ENCODE measurements at places on chromosomes 3 and 15.

DNA sequence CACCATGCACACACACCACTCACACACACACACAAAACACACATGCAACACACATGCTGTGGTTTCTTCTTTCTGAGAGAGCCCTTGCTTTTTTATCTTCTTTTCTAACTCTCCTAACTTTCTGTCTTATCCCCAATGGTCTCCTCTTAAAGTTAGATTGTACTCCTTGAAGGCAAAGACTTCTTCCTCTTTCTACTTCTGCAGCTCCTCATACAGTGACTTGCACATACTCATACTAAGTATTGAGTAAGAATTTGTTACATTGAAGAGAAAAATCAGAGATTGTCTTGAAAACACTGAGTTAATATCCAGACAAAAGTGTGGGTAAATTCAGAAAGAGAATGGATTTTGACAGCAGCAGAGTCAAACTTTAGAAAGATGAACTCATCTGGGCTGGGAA lies 64.4 kb downstream of the GTPBP8 start:
- no peak for DNase-seq

DNA sequence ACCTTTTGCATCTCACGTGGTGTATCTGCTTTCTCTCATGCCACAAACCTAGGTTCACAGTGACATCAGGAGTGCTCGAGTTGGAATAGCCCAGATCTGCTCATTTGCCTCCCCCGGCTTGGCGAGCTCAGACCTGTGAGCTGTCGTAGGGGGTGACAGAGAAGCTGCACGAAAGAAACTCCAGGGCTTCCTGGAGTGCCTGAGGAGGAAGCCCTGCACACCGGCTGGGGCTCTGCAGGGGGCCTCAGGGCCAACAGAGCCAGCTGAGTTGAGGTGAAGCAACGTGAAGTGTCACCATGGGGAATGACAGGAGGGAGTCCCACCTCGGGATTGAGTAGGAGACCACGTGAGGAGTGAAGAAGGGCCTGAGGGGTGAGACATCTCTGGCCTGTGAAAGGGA lies 62.5 kb downstream of the RPN1 start:
- no peak for DNase-seq

- DNase-seq: peak; percentile 20
Observed at GRCh38 chr15:81939604-81940440, 106.0 kb downstream of the MEX3B start.

GRCh38 chr3:110381992-110382391 lies 689.6 kb upstream of the NECTIN3 start:
- DNase-seq: no peak

DNA sequence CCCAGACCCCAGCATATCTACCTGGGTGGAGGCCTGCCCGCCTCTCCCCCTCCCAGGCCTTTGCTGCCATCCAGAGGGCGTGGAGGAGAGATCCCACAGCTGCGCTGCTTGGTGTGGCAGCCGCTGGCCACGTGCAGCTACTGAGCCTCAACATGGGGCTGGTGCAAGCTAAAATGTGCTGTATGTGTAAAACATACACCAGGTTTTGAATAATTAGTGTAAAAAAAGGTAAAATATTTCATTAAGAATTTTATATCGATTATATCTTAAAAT lies 95.8 kb downstream of the SEC22A start:
- no peak for DNase-seq

- DNase-seq: no peak
Observed at GRCh38 chr3:99949956-99950670, 132.5 kb downstream of the CMSS1 start.

GRCh38 chr3:51799879-51800749 lies 21.1 kb upstream of the IQCF6 start:
- peak; percentile 43 for DNase-seq

GRCh38 chr3:48474619-48475018 lies 28.1 kb downstream of the ATRIP start:
- DNase-seq: no peak

DNA sequence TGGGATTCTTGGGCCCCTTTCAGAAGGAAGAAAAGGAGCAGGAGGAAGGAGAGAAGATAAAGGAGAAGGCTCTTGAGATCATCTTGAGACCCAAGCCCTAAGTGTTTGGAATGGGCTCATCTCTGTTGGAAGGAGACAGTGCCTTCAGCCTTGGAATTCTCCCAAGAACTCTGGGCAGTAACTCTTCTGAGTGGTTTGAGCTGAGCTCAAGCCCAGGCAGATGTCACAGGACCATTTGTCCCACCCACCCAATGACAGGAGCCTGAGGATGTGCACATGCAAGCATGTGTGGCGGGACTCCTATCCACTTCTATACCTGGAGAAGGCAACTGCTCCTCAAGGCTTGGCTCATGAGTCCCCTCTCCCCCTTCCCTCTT lies 14.6 kb upstream of the TMEM40 start:
- DNase-seq: no peak

DNA sequence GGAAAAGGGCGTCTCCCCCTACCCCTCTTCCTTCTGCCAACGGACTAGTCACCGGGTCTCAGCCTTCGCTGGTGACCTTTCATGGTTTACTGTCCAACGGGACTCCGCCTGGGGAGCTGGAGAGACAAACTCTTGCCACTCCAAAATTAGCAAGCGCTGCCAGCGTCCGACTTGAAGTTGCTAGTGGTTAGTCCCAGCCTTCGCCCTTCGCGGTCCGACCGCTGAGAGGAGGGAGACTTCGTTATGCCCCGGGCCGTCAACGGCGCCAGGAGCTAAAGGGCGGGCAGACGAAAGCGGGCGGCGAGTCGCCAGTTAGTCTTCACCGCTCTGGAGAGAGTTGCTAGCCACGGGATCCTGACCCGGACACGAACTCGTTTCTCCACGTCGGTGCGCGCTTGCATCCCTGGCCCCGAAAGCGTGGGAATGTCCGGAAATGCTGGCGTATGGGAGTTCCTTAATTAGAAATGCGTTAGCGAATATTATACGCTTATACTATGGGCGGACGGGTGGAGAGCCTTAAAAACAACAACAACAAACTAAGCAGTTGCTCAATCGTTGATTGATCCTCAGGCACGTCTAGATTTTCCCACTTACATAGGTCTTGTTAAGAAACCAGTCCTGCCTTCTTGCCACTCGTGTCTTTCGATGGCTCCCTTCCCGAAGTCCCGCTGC lies 716 bp downstream of the SMC4 start:
- DNase-seq: no peak

DNA sequence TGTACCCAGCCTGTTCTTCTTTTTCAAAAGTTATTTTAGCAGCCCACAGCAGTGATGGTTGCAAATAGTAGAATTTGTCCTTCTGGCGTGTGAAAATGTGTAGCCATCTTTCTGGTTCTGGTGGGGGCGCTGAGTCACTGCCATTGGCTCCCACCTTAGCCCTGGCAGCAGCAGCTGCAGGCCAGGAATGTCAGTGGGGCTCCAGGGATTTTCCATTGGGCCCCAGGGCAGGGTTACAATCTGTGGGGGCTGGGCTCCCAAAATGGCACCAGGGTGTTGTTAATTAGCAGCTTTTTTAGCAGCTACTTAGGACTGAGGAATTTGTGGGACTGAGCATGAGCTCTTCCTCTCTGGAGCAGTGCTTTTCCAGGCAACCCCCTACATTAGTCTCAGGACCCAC lies 38.9 kb downstream of the TOPAZ1 start:
- no peak for DNase-seq

- no peak for DNase-seq
Observed at GRCh38 chr3:120163026-120163425, 68.8 kb upstream of the GSK3B start.

GRCh38 chr3:54176106-54176505 lies 53.8 kb downstream of the CACNA2D3 start:
- no peak for DNase-seq

GRCh38 chr15:75738014-75738646 lies 25.5 kb upstream of the CSPG4 start:
- DNase-seq: no peak

DNA sequence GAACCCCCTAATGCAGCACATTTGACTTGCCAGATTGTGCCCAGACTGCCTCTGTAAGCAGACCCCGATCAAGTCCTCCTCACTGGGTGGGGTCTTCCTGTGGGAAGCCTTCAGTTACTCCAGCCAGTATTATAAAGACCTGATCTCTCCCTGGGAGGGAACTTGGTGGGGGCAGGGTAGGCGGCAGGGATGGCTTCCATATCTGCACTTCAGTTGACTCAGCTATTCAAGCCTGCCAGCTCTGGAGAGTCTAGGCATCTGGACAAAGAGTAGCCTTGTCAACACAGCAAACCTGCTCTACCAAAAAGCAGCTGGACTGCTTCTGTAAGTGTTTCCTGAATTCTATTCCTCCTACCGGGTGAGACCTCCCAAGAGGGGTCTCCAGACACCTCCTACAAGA lies 21.0 kb upstream of the SLC25A38 start:
- DNase-seq: no peak

DNA sequence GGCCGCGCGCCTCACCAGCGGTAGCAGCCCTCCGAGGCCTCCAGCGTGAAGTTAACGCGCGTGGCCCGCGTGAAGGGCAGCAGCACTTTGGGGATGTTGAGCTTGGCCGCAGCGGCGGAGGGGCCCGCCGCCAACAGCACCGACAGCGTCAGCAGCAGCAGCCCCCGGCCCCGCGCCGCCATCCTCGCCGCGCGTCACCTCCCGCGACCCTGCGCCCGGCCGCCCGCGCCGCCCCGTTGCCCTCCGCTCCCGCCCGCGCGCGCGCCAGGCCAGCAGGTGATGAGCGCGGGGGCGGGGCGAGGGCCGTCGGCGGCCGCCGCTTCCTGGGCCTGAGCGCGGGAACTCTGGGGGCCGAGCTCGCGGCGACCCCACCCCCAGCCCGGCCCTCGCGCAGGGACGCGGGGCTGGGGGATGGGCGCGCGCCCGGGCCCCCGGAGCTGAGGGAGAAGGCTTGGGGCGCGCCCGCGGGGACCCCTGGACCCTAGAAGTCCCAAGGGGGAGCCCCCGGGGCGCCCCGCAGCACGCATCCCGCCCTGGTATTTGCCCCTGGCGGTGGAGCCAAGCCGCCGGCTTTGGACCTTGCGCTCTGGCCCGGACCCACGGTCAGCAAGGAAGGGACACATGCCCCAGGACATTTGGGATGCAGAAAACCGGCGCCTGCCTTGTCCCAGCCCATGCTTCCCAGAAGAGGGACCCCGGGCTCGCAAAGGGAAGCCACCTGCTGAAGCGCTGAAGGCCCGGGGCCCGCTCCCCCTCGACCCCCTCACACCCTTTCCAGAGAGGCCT lies at the start of gene NUP210:
TSS of gene NUP210 (minus strand) at position 278 of the 786 bp plus-strand sequence. CDS start at position 182, 96 bp downstream.
- DNase-seq: no peak

- no peak for DNase-seq
Observed at GRCh38 chr15:61584410-61584809, 355.3 kb upstream of the RORA start.

All from fibroblast of skin of left biceps (primary cell).